ENCODE measurements at places on chromosomes 11 and 22.

DNA sequence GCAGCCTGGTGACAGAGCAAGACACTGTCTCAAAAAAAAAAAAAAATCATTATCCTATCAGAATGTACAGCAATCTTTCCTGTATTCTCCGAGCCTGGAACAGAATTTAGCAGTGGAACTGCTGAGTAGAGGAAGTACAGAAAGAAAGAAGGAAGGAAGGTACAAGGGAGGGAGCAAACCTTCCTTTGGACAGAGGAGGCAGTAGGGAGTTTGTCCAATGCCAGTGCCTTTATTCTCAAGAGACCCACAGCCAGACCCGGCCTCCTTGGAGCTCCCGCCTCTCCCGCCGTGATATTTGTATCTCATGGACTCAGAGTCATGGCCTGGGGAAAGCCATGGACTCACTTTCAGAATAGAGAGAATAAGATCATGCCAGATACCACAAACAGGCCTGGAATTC, 37.7 kb upstream of the LRRC55 start:
- DNase-seq, result no peak

DNA sequence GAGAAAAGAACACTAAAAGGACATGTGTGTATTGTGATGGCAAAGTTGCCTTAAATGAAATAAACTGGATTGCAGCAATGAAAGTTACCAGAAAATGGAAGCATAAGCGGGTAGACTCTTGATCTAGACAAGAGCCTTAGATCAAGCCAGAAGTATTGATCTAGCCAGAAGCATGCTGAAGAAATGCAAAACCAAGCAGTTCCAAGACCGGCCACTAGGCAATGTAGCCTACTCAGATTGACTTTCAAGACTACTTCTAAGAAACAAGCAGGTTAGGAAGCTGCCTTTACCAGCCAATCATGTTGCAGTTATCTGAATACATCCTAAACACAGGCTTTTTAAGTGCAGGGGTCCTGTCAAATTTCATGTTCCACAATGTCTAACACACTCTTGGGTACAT, 54.6 kb downstream of the KCNA4 start:
- DNase-seq, result no peak

GRCh38 chr11:23893126-23893525, 603.7 kb upstream of the LUZP2 start:
- no peak for DNase-seq

DNA sequence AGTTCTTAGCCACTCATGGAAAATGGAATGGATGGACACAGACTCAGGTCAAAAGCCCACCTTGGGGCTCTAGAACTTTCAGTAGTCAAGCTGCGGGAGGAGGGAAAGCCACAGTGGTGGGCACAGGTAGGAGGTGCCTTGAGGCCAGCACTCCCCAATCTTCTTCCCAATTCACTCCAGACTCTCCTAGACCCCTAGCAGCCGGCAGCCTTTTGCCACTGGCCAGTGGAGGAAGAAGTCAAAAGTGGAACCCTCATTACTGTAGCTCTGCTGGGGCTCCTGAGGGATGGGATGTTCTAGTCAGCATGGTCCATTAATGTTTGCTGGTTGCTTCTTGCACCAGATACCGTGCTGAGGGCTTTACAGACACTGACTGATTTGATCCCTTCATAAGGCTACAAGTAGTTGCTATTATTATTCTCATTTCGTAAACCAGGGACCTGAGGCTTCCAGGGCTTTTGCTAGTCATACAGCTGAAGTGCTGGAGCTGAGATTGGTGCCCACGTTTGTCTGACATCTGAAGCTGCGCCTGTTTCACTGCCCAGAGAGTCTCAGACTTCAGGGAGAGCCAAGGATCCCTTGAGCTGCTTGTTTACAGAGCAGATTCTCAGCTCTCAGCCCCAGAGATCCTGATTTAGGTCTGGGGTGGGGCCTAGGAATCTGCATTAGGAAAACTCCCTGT, 1.1 kb downstream of the UCP3 start:
- no peak for DNase-seq

- no peak for DNase-seq
Measured at GRCh38 chr22:21587803-21588611, 20.5 kb downstream of the UBE2L3 start.

DNA sequence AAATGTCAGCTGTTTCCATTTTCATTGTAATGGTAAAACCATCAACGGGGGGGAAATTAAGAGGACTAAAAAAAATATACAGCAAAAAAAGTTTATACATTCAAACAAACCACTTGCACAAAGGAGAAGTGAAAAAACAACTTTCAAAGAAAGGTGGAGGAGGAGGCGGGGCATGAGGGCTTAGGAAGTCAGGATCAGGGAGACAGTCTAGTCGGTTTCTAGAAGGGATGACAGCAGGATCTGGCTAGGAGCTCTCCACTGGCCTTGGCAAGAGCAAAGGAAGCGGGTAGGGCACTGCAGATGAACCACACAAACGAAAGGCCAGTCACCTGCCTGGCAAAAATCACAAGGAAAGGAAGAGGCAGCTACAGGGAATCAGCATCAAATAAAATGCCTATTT, 31.0 kb downstream of the NAP1L4 start:
- no peak for DNase-seq

GRCh38 chr22:42707496-42707895, 13.2 kb downstream of the A4GALT start:
- no peak for DNase-seq

DNA sequence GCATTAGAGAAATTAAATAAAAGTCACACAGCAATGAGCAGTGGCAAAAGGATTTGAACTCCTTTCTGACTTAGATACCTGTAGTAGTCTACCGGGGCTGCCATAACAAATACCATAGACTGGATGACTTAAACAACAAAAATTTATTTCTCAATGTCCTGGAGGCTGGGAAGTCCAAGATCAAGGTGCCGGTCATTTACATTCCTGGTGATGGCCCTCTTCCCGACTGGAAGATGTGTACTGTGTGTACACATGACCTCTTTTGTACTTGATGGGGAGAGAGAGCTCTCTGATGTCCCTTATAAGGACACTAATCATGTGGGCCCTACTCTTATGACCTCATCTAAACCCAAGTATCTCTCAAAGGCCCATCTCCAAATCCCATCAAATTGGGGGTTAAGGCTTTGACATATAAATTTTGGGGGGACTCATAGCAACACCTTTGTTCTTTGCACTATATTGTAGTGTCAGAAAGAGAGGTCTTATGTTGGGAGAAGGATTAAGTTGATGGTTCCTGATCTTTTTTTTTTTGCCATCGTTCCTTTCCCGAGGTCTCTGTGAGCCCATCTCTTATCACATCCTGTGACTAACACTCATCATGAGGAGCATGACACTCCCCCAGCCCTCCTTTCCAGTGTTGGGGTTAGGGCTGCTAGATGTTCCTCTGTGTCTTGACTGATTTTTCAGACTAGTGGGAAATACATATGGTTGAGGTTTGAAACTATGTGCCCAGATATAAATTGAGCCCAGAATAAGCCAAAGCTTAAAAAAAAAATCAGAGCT, 104.3 kb downstream of the TRAF6 start:
- DNase-seq, result no peak

GRCh38 chr22:30874431-30875370, 93.9 kb downstream of the MORC2 start:
- no peak for DNase-seq

GRCh38 chr11:117931971-117932370, 2.8 kb upstream of the TMPRSS13 start:
- no peak for DNase-seq

DNA sequence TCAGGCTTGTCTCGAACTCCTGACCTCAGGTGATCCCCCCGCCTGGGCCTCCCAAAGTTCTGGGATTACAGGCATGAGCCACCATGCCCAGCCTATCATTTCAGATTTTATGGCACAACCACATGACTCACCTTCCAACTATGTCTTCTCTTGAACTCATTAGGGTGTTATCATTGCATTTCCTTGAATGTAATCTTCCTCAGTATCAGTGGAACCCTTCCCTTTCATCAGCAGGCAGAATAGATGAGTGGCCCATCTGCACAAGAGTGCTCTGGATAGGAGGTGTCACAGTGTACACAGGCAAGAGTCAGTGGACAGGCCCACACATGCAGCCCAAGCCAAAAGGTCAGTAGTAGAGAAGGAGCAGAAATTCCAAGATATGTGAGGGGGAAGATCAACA, 29.1 kb upstream of the AQP11 start:
- DNase-seq, result no peak

- DNase-seq, result no peak
Measured at GRCh38 chr11:35647421-35648093, 15.0 kb upstream of the TRIM44 start.

- no peak for DNase-seq
Measured at GRCh38 chr11:57370251-57370650, 10.7 kb downstream of the PRG3 start.

- no peak for DNase-seq
Measured at GRCh38 chr11:55554169-55554568, at the start of gene OR4C15. OR4C15 (plus strand) TSS chr11:55554469; CDS start chr11:55554469, 0 bp downstream.

DNA sequence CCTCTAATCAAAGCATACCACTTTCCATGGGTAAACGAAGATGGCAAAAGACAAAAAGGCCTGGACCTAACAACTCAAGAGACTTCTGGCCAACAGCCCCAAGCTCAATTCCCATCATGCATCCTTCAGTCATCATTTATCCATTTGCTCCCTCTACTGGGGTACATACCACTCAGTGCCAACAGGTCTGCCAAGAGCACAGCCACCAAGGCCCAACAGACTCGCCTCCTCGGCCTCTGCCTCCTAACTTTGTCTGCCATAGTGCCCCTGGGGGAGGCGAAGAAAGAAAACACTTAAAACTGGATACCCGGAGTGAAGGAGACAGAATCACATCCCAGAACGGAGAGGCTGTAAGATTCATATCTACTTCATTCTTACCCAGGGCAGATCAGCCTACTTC, 1.1 kb downstream of the HYOU1 start:
- no peak for DNase-seq

- DNase-seq, result no peak
Measured at GRCh38 chr11:70544774-70545609, 146.7 kb downstream of the CTTN start.

DNA sequence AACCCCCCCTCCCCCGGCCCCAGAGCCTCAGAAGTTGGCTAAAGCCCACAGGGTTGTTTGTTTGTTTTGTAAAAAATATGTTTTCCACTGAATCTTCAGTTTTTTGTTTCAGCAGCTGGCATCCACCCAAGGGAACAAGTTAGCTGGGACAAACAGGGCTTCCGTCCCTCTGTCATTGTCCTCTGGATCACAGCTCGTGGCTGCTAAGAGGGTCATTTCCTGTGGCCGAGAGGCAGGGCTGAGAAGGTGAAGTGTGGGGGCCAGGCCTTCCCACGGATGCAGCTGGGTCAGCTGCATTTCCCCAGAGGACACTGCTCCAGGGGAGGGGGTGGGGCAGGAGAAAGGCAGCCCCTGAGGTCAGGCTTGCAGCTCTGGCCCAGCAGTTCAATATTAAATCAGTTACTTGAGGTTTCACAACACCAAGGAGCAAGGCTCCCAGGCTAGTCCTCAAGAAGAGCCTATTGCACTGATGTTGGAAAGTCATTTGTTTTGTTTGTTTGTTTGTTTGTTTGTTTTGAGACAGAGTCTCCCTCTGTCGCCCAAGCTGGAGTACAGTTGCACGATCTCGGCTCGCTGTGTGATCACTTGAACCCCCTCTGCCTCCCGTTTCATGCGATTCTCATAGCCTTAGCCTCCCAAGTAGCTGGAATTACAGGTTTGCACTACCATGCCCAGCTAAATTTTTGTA, 34.4 kb upstream of the SMTN start:
- DNase-seq, result no peak
